ENCODE measurements at places on chromosomes 7 and 10. TPM values are rescaled to one million over a fixed set of nuclear protein-coding genes. Genes with fewer than 3 reads are reported as not detected.

Gene CPN1
- total RNA-seq: not detected

Gene ZNF727
- total RNA-seq: not detected

- DNase-seq: no peak
These were observed 131.7 kb downstream of the SLC16A9 start for GRCh38 chr10:59577984-59578383.

DNA sequence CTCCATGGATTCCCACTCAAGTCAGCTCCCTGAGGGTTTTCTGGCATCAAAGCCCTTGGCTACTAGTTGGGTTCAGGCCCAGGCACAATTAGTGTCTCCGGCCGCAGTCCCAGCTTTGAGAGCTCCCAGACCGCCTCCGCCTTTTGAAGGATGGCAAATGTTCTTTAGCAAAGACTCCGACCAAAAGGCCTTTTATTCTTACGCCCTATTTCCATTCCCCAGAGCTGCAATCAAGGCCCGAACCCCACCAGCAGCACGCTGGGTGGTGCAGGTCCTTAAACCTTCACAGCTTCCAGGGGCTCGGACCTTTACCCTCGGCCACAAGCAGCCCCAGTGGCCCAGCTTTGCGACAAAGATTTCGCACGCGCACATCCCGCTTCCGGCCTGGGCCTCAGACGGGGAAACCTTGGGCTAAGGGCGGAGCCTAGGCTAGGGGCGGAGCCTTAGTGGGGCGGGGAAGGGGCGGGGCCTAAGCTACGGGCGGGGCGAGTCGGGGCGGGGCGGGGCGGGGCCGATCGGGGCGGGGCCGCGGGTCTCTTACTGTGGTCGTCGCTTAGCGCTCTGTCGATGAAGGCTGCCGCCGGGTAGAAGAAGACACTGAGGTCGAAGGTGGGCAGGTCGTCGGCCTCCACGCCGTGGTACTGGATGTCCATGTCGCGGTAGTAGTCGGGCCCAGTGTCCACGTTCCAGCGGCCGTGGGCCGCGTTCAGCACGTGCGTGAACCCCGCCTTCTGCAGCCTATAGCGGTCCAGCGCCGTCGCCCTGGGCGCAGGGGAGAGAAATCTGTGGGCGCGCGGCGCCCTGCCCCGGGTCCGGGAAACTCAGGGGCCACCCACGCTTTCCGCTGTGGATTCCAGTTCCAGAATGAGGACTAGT is 68.0 kb upstream of the SAMD8 start:
- DNase-seq: no peak

DNA sequence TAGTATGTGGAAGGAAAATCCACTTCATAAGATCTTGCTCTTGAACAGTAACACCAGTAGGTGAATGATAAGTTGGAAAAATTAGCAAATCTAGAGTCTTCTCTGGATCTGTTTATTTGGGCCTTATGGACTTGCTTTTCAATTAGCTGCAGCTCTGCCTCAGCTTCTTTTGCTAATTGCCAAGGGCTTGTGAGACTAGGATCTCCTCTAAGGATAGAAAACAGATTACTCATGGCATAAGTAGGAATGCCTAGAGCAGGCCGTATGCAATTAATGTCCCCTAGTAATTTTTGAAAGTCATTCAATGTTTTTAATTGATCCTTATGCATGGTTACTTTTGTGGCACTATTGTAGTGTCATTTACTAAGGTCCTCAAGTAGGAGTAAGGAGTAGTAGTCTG is 36.5 kb upstream of the DDX50 start:
- no peak for DNase-seq

- no peak for DNase-seq
These were observed 159.4 kb downstream of the FRMD4A start for GRCh38 chr10:14171336-14171735.
